ENCODE measurements at places on chromosomes 5 and 9.

- DNase-seq = no peak
Observed at GRCh38 chr5:111670826-111671492, 86.0 kb downstream of the NREP start.

DNA sequence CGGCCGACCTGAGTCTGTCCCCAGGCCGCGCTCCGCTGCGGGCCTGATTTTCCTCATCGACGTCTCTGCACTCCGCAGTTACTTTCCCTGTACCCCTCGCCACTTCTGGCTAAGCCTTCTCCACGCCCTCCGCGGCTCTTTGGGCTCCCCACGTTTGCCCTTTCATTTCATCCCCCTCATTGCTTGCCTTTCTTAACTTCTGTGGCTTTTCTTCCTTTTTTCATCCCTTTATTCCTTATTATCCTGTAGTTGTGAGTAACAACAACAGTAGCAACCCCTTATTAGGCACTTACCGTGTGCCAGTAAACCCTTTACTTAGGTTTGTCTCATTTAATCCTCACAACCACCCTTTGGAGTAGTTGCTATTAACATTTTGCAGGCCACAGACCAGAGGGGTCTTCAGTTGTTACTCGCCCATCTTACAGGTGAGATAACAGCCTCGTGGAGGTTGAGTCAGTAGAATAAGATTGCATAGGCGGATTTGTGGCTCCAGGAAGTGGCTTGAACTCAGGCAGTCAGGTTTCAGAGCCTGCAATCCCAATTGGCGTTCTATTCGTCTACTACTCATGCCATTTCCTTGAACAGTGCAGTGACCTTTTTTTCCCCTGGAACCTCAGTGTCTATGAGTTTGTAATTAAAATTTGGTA lies 724 bp downstream of the TCERG1 start:
- DNase-seq = no peak

- DNase-seq = no peak
Observed at GRCh38 chr9:18921366-18922075, 111.5 kb downstream of the SAXO1 start.

DNA sequence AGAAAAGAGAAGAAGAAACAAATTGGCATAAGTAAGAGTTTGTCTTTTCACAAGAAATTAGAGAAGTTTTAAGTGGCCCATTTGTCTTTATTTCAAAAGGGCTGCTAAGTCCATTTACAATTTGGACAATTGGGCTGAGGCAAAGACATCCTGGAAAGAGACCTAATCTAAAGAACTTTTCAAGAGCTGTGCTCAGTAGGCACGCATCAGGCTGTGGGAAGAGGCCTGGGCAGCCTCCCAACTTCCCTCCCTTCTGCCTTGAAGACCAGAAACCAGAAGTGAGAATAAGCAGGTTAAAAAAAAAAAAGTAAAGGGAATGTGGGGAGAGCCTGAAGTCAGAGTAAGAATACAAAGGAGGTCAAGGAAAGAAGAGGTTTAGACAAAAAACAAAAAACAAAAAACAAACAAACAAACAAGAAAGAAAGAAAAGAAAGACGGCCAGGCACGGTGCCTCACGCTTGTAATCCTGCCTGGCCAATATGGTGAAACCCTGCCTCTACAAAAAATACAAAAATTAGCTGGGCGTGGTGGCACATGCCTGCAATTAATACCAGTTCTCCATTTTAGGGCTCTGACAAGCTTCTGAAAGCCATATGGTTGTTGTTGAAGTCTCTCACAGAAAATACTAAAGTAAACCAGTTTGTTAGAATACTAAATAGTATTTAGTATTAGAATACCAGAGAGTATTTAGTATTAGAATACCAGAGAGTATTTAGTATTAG lies 48.0 kb upstream of the CEP78 start:
- DNase-seq = no peak

DNA sequence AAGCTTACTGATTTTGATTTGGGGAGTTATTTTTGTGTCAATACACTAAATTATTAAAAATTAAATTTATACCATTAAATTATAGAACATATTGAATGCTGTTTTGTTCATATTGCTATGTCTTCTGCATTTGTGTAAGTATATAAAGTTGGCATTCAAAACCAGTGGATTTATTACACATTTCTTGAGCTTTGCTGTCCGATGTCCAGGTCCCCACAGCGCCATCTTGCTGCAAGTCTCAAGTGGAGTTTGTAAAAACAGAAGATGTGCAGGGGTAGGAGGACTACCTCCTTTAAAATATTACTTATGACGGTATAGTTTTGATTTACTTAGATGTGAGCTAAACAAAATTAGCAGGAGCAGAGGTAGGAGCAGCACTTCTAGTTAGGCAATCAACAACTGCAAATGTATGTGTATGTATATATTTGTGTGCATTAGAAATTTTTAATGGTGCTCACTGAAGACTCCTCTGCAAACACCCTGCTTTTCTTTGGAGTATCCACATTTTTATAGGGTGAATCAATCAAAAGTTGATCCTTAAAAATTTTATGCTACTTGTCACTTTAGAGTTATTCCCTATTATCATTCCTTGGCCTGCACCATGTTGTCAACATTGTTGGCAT lies 37.4 kb downstream of the CPEB4 start:
- DNase-seq = no peak

DNA sequence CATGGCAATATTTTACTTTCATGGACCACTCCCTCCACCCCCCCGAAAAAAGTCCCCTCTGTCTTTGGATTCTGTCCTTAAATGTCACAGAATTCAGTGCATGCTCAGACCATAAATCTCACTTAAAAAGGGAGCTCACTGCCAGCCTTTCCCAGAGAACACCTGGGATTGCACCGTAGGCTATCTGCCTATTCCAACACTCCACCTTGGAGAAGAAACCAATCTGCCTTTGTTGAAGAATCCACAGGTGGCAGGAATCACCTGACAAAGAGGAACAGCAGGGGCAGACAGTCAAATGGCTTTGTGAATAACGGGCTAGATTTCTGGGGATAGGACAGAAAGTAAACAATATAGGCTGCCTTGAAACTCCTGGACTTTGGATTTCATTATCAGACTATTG lies 306.7 kb upstream of the BRINP1 start:
- DNase-seq = no peak

- DNase-seq = no peak
Observed at GRCh38 chr5:45509371-45509770, 186.8 kb downstream of the HCN1 start.

- no peak for DNase-seq
Observed at GRCh38 chr9:127452691-127453090, 1.4 kb downstream of the LRSAM1 start.

GRCh38 chr5:143511736-143512135 lies 108.2 kb upstream of the NR3C1 start:
- no peak for DNase-seq

GRCh38 chr5:29061381-29061780 lies 2023.0 kb upstream of the CDH9 start:
- DNase-seq = no peak
